ENCODE measurements at places on chromosomes 2 and 18.

GRCh38 chr2:197571627-197572271, 55.9 kb downstream of the MOB4 start:
- no peak for DNase-seq

DNA sequence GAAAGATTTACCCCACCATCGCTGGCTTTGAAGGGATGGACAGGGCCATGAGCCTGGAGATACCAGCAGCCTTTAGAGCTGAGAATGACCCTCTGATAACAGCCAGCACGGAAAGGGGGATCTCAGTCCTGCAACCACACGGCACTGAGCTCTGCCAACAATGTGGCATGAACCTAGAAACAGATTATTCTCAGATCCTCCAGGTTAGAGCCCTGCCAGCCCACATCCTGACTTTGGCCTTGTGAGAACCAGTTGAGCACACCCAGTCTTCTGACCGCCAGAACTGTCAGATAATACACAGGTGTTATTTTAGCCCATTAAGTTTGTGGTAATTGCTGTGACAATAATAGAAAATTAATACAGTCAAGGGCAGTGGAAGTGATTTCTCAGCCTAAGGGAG, 9.4 kb upstream of the GNLY start:
- no peak for DNase-seq

- DNase-seq = no peak
Observed at GRCh38 chr18:36354989-36355388, 57.5 kb downstream of the FHOD3 start.

DNA sequence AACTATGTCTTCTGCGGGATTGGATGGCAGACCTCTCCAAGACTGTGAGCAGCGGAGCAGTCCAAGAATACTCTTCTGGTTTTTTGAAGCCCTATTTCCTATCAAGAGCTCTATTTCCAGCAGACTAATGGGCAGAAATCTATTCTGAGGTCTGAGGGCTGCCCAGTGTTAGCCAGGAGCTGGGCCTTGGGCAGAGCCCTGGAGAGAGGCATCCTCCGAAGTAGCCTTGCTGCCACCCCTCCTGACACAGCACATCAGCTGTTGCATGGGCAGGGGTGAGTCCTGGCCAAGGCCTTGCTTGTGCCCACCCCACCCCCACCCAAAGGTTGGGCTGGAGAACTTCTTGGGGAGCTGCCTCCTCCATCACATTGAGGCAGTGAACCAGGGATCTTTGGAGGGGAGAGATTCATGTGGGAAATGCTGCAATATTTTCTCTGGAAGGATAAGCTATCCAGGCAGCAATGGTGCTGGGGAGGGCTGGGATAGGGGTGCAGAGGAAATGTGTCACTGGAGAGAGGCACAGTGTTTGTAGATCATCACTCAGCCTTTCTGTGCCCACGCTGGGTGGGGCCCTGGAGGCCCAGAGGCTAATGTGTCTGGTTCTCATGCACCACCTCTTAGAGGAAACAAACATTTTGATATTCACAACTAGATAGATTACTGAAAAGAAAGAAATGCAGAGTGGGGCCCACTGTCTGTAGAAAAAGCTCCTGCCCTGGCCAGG, 104.7 kb downstream of the VSNL1 start:
- no peak for DNase-seq

GRCh38 chr2:127413782-127414637, 4.2 kb upstream of the PROC start:
- DNase-seq = no peak

GRCh38 chr2:134976074-134976702, 57.6 kb downstream of the CCNT2 start:
- no peak for DNase-seq

DNA sequence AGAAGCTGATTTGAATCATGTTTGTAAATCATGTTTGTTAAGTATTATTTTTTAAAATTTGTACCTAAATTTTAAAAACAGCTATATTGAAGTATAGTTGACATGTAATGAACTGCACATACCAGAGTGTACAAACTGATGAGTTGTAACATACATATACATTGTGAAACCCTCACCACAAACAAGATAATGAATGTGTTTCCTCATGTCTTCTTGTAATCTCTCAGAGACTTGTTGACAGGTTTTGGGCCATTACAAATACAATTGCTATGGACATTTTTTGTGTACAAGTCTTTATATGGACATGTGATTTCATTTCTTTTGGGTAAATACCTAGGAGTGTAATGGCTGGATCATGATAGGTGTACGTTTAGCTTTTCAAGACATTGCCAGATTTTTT, 21.5 kb downstream of the WDR43 start:
- no peak for DNase-seq

DNA sequence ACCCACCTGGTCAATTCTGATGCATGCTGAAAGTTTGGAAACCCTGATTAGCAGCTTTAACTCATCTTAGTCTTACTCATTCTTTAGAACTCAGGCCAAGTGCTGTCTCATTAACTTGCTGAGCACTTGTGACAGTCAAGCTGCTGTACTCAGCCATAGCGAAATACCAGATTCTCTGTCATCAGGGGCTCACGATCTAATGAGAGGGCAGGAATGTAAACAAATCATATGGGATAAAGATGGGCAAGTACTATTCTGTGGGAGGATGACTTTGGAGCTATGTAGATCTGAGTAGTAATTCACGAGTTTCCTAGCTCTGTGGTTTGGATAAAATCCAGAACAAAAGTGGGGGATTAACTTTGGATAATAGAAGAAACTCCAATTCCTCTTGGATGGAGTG, 376.6 kb downstream of the HRH4 start:
- no peak for DNase-seq

DNA sequence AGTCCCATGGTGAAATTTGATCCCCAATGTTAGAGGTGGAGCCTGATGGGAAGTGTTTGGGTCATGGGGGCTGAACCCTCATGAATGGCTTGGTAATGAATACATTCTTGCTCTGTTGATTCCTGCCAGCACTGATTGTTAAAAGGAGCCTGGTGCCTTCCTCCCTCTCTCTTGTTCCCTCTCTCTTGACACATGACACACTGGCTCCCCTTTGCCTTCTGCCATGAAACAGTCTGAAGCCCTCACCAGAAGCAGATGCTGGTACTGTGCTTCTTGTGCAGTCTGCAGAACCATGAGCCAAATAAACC, 30.6 kb upstream of the EPC2 start:
- no peak for DNase-seq

- no peak for DNase-seq
Observed at GRCh38 chr18:52531836-52532235, 191.8 kb downstream of the DCC start.

DNA sequence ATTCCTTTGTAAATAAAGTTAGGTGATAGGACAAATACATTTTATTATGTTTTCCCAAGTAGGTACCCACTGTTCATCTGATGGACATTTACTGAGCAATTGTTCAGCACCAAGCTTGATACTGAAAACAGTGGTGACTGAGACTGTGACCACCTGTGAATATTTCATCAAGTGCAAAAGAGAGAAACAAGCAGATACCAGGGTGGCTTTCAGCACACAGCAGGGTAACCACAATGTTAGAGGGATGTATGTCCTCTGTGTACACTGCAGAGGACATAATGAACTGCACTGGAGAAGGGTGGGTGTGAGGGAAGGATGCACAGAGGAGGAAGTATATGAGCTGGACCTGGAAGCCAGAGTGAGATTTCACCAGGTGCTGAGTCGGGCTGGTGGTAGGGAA, 411.8 kb downstream of the RAD51AP2 start:
- DNase-seq = no peak

GRCh38 chr2:85706599-85707296, 12.6 kb downstream of the GNLY start:
- DNase-seq = peak; percentile 48

GRCh38 chr2:39725401-39725800, 53.7 kb downstream of the THUMPD2 start:
- no peak for DNase-seq

DNA sequence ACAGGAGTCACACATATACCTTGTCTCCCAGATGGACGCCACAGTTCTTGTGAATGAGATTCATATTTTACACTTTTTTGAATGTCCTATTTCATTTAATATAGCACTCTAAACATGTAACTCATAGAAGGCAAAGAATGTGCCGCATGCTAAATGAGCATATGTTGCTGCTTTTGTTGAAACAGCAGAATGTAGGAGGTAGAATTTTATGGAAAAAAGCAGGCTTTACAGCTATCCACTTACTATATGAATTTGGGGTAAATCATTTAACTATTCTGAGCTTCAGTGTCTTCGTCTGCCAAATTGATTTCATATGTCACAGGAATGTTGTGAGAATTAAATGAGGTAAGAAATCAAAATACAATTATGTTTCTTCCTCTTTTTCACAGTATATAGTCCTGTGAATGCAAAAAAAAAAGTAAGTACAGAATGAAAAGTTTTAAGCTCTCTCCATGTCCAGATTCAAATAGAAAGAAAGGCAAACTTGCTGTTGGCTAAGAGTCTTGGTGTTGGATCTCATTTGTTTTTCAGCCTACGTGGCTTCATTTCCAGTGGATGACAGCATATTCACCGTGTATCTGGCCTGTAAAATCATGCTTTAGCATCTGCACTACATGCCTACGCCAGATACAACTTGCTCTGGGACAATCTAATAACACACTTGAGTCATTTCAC, 154.7 kb upstream of the CNTNAP5 start:
- DNase-seq = no peak

DNA sequence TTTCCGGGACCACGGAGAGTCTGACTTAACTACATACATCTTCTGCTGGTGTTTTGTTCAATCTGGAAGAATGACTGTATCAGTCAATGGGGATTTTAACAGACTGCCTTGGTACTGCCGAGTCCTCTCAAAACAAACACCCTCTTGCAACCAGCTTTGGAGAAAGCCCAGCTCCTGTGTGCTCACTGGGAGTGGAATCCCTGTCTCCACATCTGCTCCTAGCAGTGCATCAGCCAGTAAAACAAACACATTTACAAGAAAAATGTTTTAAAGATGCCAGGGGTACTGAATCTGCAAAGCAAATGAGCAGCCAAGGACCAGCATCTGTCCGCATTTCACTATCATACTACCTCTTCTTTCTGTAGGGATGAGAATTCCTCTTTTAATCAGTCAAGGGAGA, 23.1 kb downstream of the ICOS start:
- no peak for DNase-seq

DNA sequence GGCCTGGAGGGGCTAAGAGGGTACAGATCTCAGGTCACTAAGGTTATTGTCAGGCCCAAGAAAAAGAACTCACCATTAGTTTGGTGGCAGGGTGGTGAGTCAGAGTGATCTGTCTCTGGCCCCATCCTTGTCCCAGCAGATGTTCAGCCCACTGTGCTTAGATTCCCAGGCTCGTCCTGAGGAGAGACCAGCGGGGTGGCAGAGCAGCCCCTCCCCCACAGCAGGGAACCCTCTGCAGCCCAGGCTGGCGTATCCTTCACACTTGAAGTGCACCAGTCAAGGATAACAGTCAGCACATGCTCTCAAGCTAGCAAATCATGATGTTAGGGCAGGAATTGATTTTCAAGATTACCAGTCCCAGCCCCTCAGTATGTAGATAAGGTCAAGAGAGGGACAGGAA, 43.1 kb downstream of the TMEM185B start:
- DNase-seq = no peak

- no peak for DNase-seq
Observed at GRCh38 chr2:128315122-128315828, 3.4 kb downstream of the HS6ST1 start.

DNA sequence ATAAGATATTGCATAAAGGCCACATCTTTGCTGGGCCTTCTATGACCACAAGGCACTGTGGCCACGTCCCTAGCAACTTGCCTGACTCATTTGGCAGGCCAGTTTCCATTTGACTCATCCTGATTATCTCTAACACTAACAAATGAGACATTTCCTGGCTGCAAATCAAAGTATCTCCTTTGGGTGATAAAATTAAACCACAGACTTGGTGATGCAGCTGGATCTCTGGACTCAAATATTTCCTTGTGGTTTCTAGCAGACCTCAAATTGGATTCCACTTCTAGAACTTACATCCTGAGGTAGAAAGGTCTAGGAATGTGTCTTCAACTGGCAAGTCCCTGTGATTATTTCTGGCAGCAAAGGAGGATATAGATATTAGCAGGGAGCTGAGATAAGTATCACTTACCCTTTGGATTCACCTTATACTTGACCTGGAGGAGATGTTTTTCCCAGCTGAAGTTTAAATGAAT, 167.9 kb upstream of the NXPH2 start:
- DNase-seq = peak; percentile 13

DNA sequence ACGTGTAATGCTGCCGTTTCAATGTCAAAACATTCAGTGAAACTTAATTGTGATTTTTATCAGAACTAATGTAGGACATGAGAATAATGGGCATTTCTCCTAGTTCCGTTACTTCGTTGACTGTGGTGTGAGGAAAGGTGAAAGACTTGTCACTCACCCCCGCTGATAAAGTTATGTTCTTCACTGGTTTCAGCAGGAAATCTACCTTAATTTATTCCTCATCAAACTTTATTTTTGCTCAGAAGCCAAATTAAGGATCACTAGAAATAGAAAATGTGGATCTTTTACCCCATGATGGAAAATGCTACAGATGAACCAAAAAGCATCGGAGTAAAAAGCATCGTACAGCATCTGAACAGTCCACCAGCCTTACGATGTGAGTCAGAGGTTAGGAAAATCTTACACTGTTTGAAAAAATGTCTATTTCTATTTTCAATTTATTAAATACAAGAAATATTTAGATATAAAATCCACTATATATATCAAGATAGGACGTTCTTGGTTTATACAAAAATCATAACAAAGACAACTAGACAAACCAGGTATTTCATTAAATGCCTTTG, 1.0 kb upstream of the ROCK1 start:
- no peak for DNase-seq

DNA sequence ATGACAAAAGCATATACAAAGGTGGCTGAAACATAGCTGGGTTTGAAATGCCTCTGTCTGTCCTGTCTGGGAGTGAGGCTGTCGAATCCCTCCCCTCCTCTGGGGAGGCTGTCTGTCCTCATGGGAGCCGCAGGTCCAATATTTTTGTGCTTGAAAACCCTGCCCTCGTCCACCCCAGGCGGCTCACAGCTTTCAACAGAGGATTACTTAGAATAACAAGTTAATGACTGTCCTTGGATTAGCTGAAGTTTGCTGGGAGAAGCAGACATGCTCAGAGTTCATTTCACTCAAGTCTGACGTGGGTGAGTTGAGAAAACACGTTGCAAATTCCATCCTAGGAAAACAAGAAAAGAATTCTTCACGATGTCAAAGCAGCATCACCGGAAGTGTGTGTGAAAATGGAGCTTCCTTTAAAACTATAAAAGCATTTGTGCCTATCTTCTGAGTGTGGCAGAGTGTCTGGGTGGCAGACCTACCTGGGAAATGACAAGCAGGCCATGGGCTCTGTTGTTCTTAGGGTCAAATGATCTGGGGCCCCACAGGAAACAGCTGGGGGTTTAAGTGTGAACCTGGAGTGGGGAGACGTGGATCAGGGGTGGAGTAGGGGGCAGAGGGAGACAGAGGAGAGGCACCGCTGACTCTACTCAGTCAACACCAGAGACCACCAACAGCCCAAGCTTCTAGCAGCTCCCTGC, 77.1 kb downstream of the DDX1 start:
- no peak for DNase-seq

Data from tibial nerve (tissue), 4 donors.